ENCODE measurements at places on chromosomes 3 and 15.
A peak's percentile ranks its signal among the peaks of the same experiment; 100 is the strongest.

- DNase-seq = no peak
Measured at GRCh38 chr3:35932995-35933394, 293.7 kb downstream of the ARPP21 start.

- DNase-seq = no peak
Measured at GRCh38 chr3:98602078-98602678, 8.8 kb upstream of the CPOX start.

- DNase-seq = no peak
Measured at GRCh38 chr3:118754406-118755252, 280.0 kb downstream of the IGSF11 start.

GRCh38 chr3:40911264-40911663, 288.0 kb upstream of the CTNNB1 start:
- DNase-seq = no peak

- no peak for DNase-seq
Measured at GRCh38 chr3:122077293-122078234, 22.4 kb downstream of the CD86 start.

GRCh38 chr15:63025460-63025859, 17.1 kb upstream of the TPM1 start:
- no peak for DNase-seq

GRCh38 chr3:129553171-129553570, 10.2 kb downstream of the H1-8 start:
- no peak for DNase-seq

- DNase-seq = no peak
Measured at GRCh38 chr15:69720536-69720935, 267.9 kb downstream of the RPLP1 start.

- no peak for DNase-seq
Measured at GRCh38 chr3:155441026-155441425, 147.5 kb upstream of the STRIT1 start.

DNA sequence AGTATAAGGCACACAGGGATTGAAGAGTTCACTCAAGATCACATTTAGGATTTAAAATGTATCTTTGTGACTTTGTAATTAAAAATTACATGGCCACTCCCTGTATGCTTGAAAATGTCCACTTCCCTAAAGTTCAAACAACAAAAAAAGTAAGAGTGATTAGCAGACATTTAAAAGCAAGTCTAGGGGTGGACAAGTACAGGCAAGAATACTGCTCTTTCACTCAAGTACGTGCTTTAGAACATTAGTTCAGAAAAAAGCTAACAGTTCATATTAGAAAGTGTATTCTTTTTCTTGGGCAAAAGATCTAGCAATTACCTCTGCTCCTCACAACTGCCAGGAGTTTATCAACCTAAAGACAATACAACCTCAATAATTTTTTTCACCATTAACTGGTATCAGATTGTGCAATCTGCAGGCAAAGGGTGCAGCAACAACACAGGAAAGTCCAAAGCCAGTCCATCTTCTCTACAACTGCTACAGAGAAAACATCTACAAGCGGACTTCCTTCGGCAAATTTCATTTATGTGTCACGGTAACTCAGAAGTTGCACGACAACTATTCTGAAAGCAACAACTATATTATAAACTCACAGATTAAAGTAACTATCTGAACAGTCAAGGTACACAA, 18.1 kb downstream of the CHSY1 start:
- DNase-seq = no peak

DNA sequence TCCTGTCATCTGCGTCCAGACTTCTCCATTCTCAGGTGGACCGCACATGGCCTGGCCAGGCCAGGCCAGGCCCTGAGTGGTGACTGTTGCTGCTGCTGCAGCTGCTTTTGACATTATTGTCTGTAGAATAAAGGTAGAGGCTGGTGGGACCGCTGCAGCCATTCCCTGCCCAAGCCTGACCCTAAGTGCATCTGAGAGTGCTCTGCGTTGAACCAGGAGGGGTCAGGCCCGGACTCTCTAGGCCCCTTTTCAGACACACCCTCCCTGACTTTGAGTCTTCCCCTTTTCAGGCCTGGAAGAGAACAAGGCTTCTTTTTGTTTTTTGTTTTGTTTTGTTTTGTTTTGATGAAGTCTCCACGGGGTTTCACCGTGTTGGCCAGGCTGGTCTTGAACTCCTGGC, 54.6 kb upstream of the FLNB start:
- no peak for DNase-seq

- no peak for DNase-seq
Measured at GRCh38 chr3:58041826-58042324, 33.7 kb downstream of the FLNB start.

DNA sequence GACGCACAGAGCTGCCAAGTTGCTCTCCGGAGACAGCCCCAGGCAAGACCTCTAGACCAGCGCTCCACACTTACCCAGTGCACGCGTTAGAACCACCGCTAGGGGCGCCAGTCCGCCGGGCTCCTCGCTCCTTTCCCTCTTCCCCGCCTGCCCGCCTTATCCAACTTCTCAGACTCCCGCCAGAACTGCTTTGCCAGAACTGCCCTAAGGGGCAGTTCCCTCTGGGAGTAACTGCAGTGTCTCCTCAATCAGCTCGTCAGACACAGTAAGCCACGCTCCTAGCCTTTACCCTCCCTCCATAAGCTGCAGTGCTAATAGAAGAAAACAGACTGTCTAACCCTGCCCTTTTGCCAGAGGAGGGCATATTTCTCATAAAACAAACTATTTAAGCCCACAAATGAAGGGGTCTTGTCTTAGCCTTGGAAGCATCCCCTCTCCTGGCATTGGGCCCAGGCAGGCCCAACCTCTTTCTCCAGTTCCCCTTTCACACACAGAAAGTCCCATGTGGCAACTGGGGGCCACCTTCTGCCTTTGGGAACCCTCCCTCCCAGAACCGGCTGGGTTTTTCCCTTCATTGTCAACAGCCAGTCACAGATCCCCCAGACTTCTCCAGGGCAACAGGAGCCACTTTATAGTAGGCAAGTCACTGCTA, 3.7 kb downstream of the BMF start:
- DNase-seq = peak; percentile 66

GRCh38 chr3:124818398-124819091, 68.6 kb downstream of the ITGB5 start:
- DNase-seq = no peak

- no peak for DNase-seq
Measured at GRCh38 chr3:49013113-49013737, 5.2 kb downstream of the DALRD3 start.

- no peak for DNase-seq
Measured at GRCh38 chr3:53250453-53250852, 5.4 kb downstream of the TKT start.

- no peak for DNase-seq
Measured at GRCh38 chr3:122510878-122511535, 3.7 kb downstream of the KPNA1 start.

Data from stimulated activated CD8-positive, alpha-beta memory T cell treated with anti-CD3 and anti-CD28 coated beads, Interleukin-7, amount 100 ng/mL, for 24 hours (primary cell).